ELF-1 (cell line): ENCODE measurements at places on chromosomes 11 and 22.

DNA sequence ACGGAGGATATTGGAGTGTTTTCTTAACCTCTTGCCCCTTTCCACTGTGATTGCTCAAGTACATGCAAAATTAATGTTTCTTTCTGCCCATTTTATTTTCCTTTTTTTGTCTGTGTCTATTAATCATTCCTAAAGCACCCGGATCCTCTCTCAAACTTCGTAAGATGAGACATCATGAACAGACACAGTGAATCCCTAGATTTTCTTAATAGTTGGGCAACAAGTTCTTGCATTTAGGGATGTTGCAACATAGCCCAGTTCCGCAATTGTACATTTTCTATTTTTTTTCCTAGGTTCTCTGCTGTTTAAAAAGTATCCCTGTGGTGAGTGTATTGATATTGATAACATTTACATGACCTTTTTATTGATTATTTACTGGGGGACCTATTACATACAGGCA, 2.9 kb downstream of the FAM111A start:
- no peak for DNase-seq

DNA sequence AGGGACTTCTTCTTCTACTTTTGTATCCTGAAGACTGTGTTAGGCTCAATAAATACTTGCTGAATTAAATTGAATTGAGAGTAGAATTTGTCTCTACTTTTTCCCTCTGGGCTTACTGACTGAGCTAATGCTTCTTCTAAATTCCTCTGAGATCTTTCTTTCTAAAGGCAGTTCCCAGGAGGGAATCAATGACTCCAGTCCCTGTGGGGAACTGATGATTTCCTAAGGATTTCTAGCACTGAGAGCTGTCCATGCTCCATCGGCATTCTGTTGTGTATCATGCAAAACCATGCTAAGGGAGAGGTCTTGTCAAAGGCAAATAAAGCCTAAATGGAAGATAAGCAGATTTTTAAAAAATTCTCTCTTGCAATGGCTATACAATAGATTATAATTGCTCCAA, 148.8 kb upstream of the KIRREL3 start:
- DNase-seq = no peak

DNA sequence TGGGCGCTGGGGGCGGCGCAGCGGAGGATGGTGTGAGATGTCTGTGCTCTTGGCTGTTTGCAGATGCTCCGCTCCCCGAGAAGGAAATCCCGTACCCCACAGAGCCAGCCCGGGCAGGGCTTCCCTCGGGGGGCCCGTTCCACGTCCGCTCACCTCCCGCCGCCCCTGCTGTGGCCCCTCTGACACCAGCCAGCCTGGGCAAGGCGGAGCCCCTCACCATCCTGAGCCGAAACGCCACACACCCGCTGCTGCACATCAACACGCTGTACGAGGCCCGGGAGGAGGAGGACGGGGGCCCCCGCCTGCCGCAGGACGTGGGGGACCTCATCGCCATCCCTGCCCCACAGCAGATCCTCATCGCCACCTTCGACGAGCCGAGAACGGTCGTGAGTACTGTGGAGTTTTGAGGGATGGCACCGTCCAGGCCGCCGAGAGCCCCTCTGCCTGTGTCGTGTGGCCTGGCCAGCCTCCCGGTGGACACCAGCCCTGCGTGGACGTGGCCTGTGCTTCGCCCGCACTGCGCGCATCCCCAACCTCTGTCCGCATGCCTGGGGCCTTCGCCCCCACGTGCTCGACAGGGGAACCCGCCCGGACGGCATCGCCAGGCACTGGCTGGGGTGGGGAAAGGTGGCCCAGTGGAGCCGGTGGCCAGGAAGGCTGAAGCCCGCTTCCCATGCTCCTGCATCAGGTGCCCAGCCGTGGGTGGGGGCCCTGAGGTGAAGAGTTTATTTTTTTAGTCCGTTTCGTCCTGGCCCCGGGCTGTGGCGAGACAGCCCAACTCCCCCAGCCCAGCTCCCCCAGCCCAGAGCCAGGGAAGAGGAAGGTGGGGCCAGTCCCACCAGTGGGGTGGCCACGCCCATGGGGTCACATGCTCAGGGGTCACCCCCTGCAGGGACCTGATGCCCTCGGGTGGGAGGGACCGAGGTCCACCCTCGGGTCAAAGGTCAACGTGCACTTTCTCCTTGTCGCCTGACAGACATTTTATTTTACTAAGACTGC, 6.5 kb upstream of the TRABD start:
- DNase-seq = no peak

DNA sequence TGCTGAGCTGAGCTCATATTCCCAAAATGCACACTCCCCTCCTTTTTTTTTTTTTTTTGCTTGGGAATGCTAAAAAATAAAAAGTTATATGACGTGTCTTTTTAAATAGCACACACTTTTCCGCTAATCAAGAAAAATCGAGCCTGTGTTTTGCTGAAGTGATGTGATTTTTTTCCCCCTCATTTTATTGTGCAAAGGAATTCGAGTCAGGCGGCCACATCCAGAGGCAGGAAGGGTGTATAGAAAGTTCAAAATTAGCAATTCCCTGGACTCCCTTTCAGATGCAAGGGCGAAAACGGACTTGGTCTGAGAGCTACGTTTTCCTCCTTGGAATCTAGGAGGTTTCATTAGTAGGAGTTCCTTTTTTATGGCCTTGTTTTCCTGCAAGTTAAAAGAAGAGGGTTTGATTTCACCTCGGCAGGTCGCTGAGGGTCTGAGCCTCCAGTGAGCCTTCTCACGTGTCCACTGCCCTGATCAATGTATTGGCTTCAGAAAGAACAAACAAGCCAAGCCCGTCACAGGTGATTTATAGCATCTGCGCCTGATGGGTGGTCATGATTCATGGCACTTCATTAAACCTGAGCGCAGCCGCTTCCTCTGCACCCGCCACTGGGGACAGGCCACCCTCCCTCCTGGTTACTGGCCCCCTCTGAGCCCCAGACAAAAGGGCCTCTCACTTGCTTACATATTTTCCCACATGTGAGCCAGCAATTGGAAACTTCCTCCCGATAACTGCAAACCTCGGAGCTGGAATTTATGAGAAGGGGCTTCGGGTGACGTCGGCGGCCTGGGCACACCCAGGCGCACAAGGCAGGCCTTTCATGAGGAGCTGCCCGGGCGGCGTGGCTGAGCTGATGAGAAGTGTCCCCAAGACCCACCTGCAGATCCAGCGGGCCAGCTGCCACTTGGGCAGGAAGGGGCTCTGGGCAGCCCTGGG, 64.4 kb upstream of the LINC01488 start:
- peak; percentile 32 for DNase-seq

- DNase-seq = no peak
Measured at GRCh38 chr11:1165256-1166041, 7.7 kb downstream of the MUC5AC start.

GRCh38 chr11:116925050-116925449, 87.6 kb upstream of the APOA1 start:
- DNase-seq = no peak

GRCh38 chr22:48560389-48560751, 1267.3 kb downstream of the BRD1 start:
- no peak for DNase-seq

DNA sequence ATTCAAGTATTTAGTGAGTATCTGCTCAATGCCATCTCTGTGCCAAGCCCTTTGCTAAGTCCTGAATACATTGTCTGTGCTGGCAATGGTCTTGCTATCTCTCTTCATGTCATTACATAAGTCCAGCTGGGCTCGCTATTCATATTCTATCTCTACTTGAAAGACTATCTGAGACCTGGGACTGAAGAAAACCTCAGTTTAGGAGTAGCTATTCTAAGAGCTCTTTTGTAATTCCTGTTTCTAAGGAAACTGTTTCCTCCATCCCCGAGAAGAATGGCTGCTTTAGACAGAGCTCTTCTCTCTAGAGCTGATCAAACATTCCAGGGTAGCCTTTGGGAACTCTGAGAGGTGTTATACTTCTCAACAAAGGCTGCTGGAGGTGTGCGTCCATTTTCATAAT, 33.0 kb downstream of the SLC17A6 start:
- DNase-seq = no peak

GRCh38 chr11:93605642-93606041, 55.8 kb upstream of the CEP295 start:
- DNase-seq = no peak

DNA sequence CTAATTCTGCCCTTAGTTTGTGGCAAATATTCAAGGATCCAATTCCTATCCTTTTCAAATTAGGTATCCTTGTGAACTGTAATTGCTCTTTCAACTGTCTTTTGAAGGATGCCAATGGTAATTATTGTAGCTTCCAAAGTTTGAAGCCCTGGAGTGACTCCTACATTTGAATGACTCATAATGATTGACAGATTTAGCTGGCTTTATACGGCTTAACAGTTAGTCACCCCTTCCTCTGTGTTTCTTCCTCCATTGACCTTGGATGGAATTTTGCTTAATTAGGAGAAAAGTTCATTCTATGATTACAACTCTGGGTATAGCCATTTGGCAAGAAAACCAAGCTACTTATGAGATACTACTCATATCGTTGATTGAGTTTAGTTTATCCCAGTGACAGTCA, 639.3 kb upstream of the KIRREL3 start:
- DNase-seq = no peak

DNA sequence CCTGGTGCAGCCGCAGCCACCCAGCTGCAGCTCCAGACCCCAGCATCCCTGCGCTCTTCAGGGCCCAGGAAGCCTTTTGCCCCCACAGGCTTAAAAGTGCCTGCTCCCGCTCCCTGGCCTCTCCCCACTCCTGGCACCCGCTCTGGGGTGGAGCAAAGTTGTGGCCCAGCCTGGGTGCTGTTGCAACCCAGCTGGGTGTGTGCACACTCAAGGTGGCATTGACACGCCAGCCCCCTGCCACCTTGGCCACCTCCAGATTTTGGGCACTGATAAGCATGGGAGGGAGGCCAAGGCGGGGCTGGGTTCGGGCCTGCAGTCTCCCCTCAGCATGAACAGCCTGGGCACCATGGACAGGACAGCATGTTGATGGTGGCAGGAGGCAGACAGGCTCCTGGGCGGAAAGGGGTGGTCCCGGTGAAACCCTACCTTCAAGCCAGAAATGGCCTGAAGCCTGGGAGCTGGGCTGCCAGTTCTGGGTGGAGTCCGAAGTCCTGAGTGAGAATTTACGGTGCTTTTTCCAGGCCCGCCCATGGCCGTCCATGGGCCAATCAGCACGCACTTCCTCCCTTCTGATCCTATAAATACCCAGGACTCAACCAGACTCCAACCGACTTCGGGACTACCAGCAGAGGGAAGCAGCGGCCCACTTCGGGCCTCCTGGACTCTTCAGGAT, 23.6 kb upstream of the RNASEH2C start:
- peak; percentile 79 for DNase-seq

DNA sequence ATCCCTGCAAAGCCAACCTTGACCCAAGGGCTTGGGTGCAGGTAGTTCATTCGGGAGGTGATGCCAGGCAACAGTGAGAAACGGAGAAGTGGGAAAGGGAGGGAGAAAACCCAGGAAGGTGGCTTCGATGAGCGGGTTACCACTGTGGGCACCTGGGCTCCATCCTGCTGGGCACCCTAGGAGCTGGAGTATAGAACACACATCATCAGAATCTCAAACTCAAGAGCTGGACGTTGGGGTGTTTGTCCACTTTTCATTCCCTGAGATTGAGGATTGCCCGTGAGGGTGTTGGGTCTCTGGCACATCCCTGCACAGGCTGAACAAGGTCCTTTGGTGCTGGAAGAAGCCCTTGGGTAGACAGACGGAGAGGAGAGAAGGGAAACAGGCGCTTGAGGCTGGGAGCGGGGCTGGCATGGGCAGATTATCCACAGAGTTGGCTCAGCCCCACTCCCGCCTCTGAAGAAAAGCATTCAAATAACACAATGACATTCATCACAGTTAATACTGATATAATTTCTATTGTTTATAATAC, 70.4 kb downstream of the LRRC32 start:
- DNase-seq = no peak

GRCh38 chr11:12678991-12679390, 4.8 kb downstream of the TEAD1 start:
- no peak for DNase-seq

DNA sequence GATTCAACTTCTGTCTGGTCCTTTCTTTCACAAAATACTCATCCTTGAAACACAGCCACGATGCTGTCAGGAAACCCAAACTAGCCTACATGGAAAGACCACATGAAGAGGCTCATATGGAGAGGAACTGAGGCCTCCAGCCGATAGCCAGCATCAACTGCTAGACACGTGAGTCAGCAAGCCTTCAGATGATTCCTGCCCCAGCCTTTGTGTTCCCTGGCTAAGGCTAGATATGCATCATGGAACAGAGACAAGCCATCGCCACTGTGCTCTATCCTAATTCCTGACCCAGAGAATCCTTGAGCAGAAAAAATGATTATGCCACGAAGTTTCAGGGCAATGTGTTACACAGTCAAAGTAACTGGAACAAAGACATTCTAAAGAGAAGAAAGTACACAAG, 75.5 kb downstream of the ENTHD1 start:
- no peak for DNase-seq

- no peak for DNase-seq
Measured at GRCh38 chr11:94658386-94658785, 91.2 kb downstream of the PIWIL4 start.

DNA sequence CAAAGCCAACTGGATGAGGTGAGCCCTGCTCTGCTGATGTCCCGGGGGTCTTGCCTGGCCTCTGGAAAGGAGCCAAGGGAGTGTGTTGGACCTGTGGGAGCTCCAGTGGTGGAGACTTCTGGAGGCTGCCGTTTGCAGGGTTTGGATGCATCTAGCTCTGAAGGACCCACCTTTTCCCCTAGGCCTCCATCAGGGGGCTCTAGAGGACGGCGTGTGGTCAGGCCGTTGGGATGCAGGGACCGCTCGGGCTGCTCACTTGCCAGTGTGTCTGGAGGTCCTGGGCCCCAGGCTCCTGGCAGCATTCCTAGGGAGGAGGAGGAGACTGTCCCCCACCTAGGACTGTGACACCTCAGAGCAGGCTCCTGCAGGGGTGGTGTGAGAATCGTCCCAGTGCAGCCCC, 58.3 kb downstream of the PRDM11 start:
- peak; percentile 30 for DNase-seq

DNA sequence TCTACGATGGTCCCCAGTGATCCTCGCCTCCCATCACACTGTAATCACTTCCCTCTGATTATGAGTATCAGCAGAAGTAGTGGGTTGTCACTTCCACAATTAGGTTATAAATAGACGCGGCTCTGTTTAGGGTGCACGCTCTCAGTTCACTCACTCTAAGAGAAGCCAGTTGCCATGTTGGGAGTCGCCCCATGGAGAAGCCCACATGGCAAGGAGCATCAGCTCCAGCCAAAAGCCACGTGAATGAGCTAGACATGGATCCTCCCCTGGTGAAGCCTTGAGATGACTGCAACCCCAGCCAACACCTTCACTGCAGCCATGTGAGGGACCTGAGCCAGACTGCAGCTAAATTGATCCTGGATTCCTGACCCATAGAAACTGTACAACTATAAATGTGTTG, 26.4 kb upstream of the MYOD1 start:
- no peak for DNase-seq

GRCh38 chr11:114286229-114286628, 10.0 kb upstream of the NNMT start:
- no peak for DNase-seq

DNA sequence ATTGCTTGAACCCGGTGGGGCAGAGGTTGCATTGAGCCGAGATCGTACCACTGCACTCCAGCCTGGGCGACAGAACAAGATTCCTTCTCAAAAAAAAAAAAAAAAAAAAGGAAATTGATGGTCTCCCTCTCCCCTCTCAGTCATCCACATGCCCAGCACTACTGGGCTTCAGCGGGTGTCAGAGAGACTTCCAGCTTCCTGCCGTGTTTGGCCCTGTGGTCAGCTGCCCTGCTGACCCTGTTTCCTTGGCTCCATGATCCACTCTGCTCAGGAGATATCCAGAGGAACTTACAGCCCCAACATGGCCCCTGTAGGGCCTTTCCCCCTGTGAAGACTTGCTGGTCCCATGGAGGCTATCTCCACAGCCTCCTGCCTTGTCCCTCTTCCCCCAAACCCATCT, 6.1 kb upstream of the PNPLA3 start:
- no peak for DNase-seq

GRCh38 chr11:88068848-88069554, 106.2 kb downstream of the RAB38 start:
- DNase-seq = no peak
